NK-92 treated with Interleukin-12 subunit alpha and Interleukin-12 subunit beta, amount 100 ng/mL, for 24 hours (cell line): ENCODE measurements at places on chromosomes 6 and 20.

DNA sequence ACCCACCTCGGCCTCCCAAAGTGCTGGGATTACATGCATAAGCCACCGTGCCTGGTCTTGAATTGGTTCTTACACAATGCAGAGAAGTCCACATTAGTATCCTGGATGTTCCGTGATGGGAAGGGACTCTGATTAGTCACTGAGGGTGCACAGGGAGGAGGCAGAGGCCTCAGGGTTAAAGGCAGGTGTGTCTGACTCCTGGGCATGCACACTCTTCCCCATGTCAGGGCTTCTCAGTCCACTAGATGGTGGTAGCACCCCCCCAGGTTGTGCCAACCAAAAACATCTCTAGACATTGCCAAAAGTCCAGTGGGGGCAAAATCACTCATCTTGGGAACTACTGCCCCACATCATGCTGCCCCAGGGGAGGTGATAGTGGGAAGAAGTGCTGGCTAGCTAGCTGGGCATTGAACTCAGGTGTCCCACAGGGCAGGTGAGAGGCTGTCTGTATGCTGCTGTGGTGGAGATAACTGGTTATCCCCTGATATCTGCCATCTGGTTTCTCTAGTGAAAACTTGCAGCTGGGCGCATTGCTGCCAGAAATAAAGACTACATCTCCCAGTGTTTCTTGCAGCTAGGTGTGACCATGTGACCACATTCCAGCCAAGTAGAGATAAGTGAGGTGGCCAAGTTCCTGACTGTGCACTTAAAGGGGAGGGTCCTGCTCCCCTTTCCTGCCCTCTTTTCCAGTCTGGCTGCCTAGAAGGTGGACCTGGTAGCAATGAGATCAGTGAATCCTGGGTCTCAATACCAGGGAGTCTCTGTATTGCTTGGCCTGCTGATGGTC lies 8.4 kb upstream of the NSFL1C start:
- no peak for DNase-seq

DNA sequence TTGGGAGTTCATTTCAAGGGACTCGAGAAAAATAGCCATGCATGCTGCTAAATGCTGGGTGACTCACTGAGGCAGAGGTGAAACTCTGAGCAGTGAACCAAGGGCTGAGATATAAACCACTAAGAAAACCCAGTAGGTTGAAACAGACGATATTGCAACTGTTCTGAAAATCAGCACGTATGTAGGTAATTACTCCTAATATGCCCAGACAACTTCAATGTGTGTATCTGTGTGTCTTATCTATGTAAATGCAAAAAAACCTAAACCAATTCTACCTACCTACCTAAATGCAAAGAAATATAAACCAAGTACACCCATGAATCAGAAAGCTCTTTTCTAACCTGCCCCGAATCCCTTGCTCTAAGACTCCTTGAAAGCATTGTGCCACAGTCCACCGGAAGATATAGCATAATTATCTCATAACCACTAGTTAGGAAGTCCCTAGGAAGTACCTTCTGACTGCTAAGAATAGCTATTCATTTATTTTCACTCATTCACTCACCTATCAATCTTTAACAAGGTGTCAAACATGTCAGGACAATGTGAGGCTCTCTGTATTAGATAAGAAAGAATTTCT lies 458.7 kb upstream of the RUNX2 start:
- DNase-seq: no peak

DNA sequence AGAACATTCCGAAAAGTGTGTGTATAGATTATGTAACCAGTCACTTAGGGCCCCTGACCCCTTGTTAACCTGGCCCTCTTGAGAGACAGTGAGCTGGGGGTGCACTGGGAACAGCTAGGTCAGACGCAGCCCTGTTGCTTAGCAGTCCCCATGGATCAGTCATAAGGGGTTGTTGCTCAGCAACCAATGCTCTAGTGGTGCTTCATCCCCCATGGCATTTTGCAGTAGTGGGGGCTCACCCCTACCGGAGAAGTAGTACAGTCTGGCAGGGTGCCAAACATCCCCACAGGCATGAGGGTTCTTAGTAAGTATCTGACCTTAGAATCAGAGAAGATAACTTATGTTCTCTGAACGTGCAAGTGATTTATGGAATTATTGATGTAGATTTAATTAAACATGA lies 12.3 kb downstream of the PKIB start:
- DNase-seq: no peak

- no peak for DNase-seq
Measured at GRCh38 chr20:64244870-64245603, 10.5 kb upstream of the PCMTD2 start.

GRCh38 chr6:33118525-33119123 lies 42.8 kb downstream of the HLA-DPB1 start:
- DNase-seq: no peak

GRCh38 chr6:29990931-29991330 lies 48.6 kb downstream of the HLA-A start:
- no peak for DNase-seq

DNA sequence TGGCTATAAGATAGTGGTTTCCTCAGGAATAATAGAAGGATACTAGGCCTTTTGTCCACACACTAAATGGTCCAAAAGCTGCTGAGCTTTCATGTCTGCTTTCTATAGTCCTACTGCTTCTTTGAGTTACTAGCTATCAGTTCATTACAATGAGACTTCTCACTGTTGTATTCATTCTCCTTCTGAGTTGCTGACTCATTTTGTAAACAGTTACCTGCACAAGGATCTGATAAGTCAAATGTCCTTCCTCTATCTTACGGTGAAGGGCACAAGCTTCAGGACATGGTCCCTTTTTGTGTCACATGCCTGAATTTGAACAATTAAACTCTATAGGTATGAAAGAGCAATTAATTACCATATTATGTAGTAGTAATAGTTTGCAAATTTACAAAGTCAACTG lies 90.5 kb downstream of the MAN1A1 start:
- no peak for DNase-seq

GRCh38 chr6:92608751-92609150 lies 810.6 kb downstream of the EPHA7 start:
- no peak for DNase-seq

- no peak for DNase-seq
Measured at GRCh38 chr6:44004625-44005506, 122.4 kb downstream of the MRPL14 start.

DNA sequence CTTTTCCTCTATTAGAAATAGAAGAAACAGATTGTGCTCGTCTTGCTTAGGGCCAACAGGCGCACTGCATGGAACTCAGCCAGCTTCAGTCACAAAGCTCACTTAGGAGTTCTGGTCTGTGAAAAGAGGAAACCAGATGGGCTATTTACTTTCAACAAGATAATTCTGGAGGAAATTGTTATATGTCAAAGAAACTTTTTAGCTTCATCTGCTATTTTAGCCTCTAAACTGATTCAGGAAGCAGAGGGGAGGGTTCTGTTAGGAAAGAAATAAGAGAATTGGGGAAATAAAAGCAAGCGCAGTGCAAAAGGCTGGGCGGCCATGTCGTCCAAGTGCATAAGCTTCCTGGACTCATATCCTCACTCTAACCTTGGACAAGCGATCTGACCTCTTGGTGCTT lies 21.3 kb downstream of the PRKN start:
- no peak for DNase-seq

DNA sequence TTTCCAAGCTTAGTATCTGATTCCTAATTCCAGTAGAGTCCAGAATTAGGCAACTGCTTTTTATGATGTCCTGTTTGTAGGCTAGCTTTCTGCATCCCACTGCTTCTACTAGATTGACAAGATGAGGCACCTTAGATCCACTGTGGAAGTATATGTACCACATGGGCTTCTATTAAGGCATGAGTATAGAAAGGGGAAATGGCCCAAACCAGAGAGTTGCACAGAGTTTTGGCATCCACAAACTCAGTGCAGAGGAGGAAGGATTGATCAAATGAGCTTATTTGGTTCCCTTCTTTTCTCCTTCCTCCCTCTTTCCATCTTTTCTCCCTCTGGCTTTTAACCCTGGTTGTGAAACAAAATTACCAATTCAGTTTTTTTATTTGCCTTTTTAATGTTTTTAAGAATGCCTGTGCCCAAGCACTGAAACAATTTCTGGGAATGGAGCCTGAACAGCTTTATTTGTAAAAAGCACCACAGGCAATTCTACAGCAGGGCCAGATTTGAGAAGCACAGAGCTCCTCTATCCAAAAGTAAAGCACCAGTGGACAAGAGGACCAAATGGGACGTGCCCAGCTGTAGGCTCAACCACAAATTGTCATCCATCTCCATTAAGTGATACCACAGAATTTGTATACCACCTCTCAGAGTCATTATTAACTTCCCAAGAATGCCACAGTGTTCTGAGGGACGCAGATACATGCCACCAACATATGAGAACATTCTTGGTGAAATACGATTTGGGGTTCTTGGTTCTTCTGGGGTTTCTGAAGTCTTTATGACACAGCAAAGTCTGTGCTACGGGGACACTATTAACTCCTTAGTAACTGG lies 969.1 kb downstream of the KIF16B start:
- DNase-seq: no peak

DNA sequence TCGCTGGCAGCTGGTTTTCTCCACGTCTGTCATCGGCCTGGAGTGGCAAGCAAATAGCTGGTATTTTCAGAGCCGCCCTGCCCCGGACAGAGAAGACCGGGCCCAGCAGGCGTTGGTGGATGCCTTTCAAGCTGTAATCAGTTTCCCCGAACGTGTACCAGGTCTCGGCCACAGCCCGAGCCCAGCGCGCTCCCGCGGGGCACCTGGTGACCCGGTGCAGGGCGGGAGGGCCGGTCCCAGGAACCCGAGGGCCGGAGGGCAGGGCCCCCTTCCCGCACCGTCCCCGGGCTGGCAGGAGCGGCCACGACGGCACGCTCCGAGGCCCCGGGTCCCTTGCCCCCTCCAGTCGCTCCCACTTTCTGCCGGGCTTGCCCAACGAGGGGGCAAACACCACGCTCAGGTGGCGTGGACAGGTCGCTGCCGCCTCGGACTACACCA lies 348 bp upstream of the PYGB start:
- no peak for DNase-seq

DNA sequence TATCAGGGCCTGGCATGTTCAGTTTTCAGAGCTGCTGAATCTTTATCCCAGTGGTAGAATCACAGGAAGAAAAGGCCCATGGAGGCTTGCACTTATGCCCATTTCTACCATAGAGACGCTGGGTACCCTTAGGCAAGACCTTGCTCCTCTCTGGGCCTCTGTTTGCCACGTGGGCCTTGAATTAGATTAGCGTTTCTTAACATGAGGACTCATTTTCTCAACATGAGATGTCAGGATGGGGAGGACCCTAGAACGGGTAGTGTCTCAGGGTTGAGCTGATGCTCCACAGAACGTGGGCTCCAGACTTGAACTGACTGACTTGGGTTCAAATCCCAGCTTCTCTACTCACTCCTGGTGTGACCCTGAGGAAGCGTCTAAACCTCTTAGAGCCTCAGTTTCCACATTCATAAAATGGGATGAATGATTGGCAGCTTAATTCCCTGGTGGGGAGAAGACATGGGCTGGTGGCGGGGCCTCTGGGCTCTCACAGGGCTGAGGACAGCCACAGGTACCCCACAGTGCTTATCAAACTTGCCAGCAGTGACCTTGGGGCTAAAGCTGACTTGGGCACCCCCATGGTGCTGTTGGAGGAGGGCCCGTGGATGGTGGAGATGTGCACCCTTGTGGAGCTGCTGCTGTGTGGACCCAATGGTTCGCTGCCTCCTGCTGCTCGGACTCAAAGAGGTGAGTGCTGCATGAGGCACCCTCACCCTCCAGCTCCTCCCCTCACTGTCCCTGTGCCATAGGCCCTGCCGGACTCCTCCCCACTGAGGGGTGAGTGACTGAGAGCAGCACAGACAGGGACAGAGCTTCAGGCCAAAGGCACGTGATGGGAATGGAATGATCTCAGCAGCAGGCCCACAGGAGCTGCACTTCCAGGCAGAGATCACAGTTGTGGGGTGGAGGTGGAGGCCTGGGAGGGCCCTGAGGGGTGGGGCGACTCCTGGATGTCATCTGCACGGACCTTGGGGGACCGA lies 28.2 kb downstream of the SUN5 start:
- no peak for DNase-seq

DNA sequence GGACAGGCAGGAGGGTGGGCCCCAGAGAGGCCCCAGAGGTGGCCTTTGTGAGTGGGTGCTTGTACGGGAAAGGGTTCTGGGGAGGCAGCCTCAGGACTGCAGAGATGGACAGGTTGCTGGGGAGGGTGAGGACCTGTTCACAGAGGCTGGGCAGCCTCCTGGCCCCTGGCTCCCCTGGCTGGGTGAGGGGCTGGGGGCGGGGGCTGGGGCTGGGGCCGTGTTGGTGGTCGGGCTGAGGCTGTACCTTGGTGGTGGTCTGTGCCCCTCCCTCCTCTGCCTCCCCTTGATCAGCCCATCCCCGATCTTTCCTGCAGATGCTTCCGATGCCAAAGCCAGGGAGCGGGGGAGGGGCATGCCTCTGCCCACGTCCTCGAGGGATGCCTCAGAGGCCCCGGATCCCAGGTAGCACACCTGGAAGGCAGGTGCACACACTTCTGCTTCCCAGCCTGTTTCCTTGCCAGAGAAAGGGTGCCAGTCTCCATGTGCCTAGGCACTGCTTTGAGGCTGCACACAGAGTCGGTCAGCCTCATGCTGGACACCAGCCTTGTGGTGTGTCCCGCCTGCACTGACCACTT lies 4.8 kb downstream of the TCEA2 start:
- DNase-seq: no peak

GRCh38 chr20:52943185-52943841 lies 28.8 kb upstream of the TSHZ2 start:
- DNase-seq: no peak

GRCh38 chr6:46505693-46506512 lies 14.7 kb upstream of the RCAN2 start:
- DNase-seq: no peak

DNA sequence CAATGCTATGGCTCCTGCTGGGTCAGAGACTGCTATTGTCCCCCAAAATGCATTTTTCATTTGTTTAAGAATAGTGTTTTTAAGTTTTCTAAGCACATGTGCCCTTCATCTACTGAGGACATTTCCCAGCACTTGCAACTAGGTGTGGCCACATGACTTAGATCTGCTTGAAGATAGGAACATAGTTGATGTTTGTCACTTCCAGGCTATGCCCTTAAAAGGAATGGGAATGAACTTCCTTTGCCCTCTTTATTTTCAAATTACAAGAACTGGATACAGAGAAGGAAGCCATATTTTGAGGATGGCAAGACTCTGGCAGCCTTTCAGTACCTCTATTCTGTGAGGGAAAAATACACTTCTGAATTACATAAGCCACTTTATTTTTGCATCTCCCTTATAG lies 203.0 kb upstream of the TFAP2D start:
- no peak for DNase-seq

GRCh38 chr6:32589596-32590449 lies at the start of gene HLA-DRB1:
Gene HLA-DRB1 (minus strand): TSS chr6:32589848. CDS start chr6:32589742, 106 bp downstream.
- DNase-seq: no peak

- no peak for DNase-seq
Measured at GRCh38 chr20:13909067-13909466, 81.3 kb downstream of the SEL1L2 start.

DNA sequence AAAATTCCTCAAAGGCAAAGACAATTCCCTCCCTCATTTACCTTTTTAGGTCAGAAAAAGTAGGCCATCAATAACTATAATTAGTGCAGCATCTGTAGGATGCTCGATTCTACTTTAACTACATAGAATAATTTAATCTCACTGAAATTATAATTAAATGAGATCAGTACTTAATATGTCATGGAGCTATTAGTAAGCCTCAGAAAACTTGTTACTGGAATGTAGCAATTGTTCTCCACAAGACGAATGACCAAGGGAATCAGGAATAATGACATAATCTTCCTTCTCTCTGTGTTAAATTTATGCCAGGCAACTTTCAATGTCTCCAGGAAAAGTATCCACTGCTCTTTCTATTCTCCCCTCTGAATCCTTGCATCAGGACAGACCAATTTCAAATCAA lies 34.1 kb downstream of the SESN1 start:
- DNase-seq: no peak
